ENCODE measurements at places on chromosomes 3 and 15. TPM values are rescaled to one million over a fixed set of nuclear protein-coding genes. Genes with fewer than 3 reads are reported as not detected.
A peak's percentile ranks its signal among the peaks of the same experiment; 100 is the strongest.

CP gene
- total RNA-seq, result 42.6 TPM

GRCh38 chr3:170815340-170815739 is 54.7 kb downstream of the RPL22L1 start:
- DNase-seq, result peak; percentile 7

GRCh38 chr3:170055209-170055608 is 17.4 kb downstream of the GPR160 start:
- no peak for DNase-seq

DNA sequence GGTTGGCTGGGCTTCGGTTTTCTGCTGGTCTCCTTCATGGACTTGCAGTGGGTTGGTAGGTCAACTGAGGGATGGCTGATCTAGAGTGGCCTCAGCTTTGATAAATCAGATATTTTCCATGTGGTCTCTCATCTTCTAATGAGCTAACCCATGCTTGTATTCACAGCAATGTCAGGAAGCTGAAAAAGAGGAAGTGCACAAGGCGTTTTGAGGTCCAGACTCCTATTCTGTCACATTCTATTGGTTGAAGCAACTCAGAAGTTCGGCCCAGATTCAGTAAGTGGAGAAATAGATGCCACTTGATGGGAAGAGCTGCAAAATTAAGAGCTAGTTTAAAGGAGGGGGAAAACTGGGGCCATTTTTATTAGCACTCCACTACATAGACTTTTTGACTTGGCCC is 361.2 kb downstream of the DIPK2A start:
- no peak for DNase-seq

DNA sequence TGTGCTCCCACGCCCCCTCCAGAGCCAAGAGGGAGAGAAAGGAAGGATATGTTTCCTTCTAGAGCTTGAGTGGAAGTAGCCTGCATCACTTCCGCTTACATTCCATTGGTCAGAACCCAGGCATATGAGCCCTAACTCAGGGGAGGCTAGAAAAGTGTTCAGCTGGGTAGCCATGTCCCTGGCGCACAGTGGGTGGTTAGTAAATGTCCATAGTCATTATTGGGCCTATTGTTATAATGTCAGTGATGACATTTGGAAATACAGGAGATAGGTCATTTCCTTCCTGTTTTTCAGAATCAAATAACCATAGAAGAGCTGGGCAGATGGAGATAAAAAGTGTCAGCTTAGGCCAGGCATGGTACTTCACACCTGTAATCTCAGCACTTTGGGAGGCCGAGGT is 27.3 kb downstream of the CD276 start:
- DNase-seq, result no peak

PYGO1 gene
- total RNA-seq, result 2.6 TPM

MYL3 gene
- total RNA-seq, result not detected

DNA sequence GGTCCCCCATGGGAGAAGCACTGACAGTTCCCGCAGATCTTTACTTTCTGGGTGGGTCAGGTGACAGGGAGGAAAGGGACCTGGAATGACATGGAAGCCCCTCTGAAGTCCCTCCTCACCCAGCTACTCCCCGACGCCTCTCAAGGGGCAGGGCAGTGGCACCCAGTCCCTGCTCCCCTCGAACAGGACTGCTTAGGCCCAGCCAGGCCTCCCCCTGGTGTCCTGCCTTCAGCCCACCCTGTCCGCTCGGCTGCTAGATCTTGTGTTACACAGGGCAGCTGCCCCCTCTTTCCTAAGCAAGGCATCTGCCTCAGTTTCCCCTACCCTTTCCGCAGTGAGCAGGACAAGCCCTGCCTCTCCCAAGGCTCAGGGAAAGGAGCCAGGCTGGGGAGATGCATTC is 226.5 kb downstream of the XXYLT1 start:
- DNase-seq, result no peak

GRCh38 chr15:47568030-47568429 is 149.3 kb upstream of the SEMA6D start:
- no peak for DNase-seq

GRCh38 chr3:86814321-86814720 is 176.6 kb downstream of the VGLL3 start:
- no peak for DNase-seq

- DNase-seq, result no peak
These were observed 86.9 kb downstream of the C3orf80 start for GRCh38 chr3:160312014-160312624.

UPK1B gene
- total RNA-seq, result not detected

DNA sequence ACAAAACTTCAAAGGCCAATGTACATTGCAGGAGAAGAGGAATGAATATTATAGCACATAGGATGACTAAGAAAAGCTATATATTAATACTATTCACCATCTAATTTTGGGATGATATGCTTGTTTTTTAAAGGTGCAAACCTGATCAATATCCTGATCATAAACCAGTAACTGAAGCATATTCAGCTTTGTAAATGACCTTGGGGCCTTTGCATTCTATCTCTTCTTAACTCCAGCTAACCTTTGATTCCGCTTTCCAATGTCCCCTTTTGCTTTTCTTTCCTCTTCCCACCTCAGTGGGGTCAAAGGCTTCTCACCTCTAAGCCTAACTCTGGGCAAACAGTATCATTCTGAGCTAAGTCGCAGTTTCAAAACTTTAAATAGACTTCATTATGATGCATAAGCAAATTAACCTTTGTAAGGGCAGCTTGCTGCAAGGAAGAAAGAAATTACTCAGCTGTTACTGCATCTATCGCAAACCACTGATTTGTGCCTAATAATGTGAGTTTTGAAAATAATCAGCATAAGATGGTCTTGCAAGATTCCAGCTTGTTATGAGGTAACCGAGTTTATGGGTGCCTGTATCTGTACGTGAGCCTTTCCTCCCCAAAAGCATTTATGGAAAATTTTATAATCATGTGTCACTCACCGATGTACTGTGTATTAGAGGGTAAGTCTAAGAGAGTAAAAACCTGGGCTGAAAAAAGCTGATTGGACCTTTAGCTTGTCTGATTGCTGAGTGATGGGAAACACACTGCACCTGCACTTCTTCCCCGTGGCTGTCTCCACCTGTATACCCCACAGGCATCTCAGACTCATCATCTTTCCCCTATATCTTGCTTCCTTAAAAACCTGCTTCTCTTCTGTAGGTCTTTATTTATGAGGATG is 116.8 kb downstream of the TPRG1 start:
- no peak for DNase-seq

GRCh38 chr3:184372296-184372821 is 5.6 kb downstream of the THPO start:
- DNase-seq, result no peak

POPDC2 gene
- total RNA-seq, result 0.18 TPM

- no peak for DNase-seq
These were observed 70.6 kb upstream of the SNRK start for GRCh38 chr3:43215663-43216275.

DNA sequence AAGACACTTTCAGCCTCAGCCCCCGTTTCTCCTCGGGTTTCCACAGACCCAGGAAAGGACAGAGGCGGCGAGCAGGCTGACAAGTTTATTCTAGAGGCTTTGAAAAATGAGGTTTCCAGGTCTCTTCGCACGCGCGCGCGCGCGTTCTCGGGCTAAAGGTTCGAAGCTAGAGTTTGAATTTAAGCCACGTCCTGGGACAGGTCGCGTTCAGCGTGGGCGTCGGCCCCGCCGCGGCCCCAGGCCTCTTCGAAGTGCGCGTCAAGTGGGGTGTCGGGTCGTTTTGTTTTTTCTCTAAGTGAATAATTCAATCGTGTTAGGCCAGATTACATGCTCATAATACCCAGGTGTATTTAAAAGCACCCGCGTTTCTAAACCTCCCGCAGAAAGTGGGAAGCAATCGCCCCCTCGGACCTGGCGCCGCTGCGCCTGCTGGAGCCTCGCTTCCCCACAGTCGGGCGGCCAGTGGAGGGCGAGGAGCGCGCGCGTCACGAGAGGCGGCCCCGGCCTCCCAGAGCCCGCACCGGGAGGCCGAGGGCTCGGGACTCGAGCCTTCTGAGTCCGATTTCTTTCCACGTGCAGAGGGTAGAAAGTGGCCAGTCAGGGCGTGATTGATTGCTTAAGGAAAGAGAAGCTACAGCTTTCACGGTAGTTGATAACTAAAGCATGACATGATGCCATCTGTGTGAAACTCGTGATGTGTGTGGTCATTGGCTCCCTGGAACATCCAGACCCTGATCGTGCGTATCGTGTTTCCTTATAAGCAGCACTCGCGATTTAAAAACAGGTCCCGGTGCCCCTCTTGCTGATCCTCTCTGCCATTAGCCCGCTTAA is 15.8 kb upstream of the SOX2 start:
- no peak for DNase-seq

All from HepG2 (cell line).